Left renal cortex interstitium (tissue), 4 donors: ENCODE measurements at places on chromosomes 3 and 15.

DNA sequence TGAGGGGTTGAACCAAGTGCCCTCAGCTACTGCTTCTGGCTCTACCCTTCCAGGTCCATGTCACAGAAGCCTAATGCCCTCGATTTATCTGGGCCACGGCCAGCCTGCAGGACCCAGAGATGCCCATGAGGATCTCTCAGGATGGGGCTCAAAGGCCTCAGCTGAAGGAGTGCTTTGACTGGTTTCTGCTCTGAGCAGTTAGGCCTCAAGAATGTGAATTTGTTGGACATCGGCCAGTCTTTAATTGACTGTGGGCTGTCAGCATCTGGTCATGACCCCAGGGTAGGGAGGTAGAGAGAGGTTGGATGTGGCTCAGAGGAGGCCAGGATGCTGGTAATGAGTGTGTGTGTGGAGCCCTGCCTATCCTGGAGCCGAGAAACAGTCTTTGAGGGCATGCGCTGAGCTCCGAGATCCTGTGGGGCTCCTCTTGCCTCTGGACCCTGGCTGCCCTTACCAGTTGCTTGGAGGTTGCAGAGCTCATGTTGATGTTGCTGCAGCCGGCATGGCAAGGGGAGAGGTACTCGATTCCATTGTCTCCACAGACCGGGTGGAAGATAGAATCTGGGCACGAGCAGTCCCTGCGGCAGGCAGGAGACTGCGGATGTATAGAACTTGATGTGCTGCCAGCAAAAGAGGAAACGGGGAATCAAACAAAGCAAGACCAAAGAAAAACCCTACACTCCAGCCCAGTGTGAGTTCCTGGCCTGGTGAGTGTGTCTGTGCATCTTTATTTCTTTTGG is 49.1 kb upstream of the RAB6B start:
- DNase-seq: no peak

DNA sequence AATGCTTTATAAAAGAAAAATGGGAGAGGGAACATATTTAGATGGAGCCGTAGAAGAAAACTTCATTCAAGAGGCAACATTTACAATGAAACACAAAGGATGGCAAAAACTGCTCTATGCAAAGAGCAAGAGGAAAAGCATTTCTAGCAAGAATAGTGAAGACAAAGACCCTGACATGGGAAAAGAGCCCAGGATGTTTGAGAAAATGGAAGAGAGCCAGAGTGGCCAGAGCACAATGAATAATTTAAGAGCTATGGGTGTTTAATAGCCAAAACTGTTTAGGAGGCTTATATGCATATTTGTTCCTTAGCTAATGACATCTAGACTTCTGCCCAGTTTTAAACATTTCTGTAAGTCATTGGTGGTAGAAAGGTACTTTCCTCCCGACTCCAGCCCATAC is 25.4 kb upstream of the SEMA6D start:
- no peak for DNase-seq

DNA sequence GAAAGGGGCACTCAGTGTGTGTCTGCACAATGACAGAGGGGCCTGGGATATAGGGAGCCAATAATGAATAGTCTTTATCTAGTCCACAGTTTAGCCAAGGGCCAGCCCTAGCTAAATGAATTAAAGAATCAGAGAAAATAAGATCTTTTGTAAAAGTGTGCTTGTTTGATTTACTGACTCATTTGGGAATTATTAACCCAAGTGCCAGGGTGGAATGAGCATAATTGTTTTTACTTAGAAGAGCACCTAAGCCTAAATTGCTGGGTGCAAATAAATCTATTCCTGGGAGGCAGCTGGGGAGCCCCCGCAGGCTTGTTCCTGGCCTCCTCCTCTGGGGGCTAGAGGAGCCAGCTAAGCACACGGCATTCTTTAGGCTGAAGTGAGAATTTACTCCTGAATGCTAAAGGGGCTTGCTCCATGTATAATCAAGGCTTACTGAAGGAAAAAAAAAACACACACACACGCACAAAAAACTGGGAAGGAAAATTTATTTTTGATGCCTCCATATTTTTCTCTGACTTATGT is 405.3 kb upstream of the SUCLG2 start:
- DNase-seq: no peak

DNA sequence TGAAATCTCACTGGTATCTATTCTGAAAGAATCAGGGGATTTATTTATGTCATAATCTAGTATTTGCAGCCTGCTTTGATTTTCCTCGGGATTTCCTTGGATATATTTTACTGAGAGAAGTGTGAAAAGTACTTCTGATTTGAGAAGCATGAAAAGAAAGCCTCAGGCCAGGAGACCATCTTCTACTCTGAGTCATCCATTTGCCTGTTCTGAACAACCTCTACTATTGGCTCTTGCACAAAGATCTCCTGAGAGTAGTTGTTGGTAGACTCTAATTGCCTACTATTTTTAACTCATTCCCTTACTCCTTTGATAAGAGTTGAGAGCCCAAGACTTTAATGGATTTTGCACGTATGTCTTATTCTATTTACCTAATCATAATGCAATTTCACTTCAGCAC is 318.9 kb downstream of the BCHE start:
- DNase-seq: no peak

DNA sequence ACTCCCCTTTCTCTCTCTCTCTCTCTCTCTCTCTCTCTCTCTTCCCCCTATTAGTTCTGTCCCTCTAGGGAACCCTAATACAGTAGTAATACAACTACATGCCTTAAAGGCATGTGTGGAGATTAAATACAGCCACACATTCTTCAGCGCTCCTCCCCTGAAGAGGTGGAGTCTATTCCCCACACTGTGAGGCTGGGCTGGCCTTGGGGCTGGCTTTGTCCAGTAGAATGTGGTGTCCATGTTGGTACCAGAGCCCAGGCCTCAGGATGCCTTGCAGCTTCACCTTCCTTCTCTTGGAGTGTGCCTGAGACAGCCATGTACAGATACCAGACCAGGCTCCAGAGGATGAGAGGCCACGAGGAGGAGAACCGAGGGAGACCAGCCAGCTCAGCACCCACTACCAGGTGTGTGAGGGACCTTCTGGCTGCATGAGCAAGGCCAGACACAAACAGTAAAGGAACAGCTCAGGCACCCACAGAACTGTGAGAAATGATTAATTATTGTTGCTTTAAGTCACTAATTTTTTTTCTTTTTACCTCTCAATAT is 10.7 kb downstream of the SLC6A20 start:
- no peak for DNase-seq

GRCh38 chr3:46849045-46849631 is 14.1 kb downstream of the MYL3 start:
- DNase-seq: no peak

DNA sequence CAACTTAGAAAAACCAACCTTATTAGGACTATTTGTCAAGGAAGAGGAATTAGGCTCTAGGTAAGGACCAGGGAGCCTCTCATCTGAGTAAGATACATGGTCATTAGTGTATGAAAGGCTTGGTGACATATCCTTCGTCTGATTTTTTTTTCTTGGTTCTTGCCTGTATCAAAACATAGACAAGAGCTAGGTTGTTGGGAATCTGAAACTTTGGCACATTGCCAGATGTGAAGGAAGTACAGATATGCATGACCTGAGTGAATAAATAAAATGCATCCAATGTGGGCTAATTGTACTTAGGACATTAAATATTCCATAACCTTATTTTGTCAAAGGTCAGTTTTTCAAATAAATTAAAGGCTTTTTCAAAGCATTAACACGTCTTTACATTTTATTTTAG is 151.8 kb downstream of the SYNPR start:
- DNase-seq: no peak

- DNase-seq: no peak
These were observed 23.2 kb downstream of the HHLA2 start for GRCh38 chr3:108319428-108320082.

DNA sequence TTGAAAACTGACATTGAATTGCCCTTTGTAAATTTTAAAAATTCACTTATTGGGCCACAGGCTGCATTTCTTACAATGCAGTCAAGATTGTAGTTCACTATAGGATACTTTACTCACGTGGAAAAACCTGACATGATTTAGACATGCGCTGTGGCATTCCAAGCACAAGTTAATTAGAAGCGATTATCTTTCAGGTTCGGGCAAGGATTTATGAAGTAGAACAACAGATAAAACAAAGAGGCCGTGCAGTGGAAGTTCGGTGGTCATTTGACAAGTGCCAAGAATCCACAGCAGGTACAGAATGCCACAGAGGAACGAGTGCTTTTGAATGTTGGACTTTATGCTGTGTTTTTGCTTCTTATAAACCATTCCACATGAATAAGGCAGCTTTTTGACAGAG is 37.8 kb downstream of the GPR171 start:
- DNase-seq: peak; percentile 40

- DNase-seq: no peak
These were observed 89.9 kb upstream of the MITF start for GRCh38 chr3:69649120-69650065.

DNA sequence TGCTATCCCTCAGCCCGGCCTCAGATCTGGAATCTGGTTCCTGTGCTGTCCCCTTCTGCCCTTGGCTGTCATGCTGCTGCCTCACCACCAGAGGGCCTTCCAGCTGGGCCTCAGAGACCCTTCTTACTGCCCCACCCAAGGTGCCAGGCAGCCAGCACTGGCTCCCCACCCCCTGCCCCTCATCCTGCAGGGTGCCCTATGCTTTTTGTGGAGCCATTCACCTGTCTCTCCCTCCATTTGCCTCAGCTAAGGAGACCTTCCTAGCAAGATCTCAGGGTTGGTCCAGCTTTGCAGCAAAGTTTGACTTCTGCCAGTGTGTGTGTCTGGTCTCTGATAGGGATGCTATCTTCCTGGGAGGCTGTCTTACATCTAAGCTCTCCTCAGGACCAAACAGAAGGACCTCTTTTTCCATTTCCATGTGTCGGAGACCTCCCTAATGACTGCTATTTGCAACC is 1.9 kb upstream of the VWA5B2 start:
- no peak for DNase-seq

DNA sequence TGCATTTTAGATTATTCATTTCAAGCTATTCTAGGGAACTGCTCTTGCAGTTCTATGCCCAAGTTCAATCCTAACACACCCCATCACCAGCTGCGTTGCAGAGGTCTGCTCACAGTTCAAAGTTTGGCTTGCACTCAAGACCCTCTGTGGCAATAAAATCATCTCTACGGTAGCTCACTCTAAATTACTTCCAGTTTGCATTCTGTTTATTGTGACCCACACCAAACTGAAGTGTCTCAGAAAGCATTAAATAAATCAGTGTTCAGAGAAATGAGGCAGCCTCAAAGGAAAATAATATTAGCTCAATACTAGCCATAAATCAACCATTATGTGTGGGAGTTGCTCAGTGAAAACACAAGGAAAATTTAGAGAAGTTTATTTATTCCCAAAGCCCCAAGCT is 250.3 kb downstream of the MAGI1 start:
- no peak for DNase-seq

DNA sequence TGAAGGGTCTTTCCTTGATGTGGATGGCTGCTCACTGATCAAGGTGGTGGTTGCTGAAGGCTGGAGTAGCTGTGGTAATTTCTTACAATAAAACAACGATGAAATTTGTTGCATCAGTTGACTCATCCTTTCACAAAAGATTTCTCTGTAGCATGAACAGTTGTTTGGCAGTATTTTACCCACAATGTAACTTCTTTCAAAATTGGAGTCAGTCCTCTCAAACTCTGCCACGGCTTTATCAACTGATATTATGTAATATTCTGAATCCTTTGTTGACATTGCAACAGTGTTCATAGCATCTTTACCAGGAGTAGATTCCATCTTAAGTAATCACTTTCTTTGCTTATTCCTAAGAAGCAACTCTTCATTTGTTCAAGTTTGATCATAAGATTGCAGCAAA is 252.6 kb downstream of the UBE2E2 start:
- DNase-seq: no peak
